ENCODE measurements at places on chromosomes 1 and 21.

GRCh38 chr1:155043301-155043702 is 7.8 kb upstream of the ADAM15 start:
- no peak for DNase-seq

DNA sequence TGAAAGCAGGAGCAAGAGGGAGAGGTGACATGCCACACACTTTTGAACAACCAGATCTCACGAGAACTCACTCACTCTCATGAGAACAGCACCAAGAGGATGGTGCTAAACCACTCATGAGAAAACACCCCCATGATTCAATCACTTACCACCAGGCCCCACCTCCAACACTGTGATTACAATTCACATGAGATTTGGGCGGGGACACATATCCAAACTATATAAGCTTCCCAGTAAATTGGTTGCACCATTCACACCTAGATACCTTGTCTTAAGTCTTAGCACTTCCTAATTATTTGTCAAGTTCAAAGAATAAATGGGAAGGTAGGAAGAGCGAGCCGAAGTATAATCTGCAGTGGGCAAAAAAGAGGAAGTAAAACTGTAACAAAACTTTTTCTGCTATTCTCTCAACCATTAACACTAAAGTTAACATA is 34.3 kb downstream of the AMY1C start:
- DNase-seq, result no peak

GRCh38 chr1:153831026-153831425 is 55.8 kb downstream of the SLC27A3 start:
- no peak for DNase-seq

GRCh38 chr1:206921772-206922265 is at the start of gene FCMR:
FCMR (minus strand) TSS chr1:206921941; CDS start chr1:206921854, 87 bp downstream.
- DNase-seq, result no peak

GRCh38 chr1:183887826-183888819 is 83.2 kb downstream of the RGL1 start:
- no peak for DNase-seq

GRCh38 chr1:87939444-87939843 is 610.8 kb downstream of the LMO4 start:
- no peak for DNase-seq

GRCh38 chr1:10882069-10882468 is 85.6 kb upstream of the CASZ1 start:
- no peak for DNase-seq

DNA sequence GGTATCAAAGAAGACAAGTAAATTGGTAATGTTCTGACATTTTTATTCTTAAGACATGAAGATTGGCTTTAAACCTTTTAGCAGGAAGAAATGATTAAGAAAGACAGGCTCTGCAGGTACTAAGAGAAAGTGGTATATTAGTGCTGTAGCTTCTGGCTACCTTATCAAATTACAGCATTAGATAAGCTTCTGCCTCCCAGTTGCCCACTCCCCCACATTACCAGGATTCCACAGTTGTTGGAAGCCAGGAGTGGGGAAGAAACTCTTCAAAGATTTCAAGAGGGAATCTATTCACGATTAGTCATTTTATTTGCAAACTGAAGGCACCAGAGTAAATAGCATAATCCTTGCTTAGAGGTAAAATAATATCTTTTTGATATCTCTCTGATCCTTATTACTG is 274.9 kb downstream of the LMO4 start:
- DNase-seq, result no peak

- no peak for DNase-seq
Measured at GRCh38 chr1:76562292-76562691, 305.0 kb upstream of the ST6GALNAC5 start.

GRCh38 chr1:39165049-39165448 is 39.4 kb upstream of the MACF1 start:
- no peak for DNase-seq

GRCh38 chr1:35564037-35564883 is 6.7 kb downstream of the NCDN start:
- DNase-seq, result no peak

DNA sequence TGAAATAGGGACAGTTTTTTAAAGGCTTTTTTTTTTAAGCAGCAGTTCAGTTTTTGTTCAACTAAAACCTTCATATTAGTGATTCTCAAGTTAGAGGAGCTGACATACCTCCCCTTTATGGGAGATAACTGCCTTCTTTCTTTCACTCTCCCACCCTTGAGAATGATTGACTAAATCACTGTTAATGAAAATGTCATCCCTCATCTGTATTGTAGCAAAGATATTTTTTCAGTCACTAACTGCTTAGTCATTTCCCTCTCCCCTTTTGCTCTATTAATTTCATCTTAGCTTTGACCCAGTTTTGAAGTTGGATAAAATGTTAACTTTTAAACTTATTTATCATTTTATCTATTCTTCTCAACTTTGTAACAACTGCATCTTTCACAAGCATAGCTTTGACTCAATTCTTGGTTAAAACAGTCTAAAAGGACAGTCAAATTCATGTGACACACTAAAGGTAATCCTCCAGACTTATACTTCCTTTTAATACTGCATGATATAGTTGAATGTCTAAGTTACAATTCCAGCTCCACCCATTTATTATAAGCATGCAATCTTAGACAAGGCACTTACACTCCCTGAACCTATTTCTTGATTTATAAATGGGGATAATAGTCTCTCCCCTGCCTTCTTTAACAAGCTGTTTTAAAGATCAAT is 17.1 kb downstream of the CAPZA1 start:
- no peak for DNase-seq

DNA sequence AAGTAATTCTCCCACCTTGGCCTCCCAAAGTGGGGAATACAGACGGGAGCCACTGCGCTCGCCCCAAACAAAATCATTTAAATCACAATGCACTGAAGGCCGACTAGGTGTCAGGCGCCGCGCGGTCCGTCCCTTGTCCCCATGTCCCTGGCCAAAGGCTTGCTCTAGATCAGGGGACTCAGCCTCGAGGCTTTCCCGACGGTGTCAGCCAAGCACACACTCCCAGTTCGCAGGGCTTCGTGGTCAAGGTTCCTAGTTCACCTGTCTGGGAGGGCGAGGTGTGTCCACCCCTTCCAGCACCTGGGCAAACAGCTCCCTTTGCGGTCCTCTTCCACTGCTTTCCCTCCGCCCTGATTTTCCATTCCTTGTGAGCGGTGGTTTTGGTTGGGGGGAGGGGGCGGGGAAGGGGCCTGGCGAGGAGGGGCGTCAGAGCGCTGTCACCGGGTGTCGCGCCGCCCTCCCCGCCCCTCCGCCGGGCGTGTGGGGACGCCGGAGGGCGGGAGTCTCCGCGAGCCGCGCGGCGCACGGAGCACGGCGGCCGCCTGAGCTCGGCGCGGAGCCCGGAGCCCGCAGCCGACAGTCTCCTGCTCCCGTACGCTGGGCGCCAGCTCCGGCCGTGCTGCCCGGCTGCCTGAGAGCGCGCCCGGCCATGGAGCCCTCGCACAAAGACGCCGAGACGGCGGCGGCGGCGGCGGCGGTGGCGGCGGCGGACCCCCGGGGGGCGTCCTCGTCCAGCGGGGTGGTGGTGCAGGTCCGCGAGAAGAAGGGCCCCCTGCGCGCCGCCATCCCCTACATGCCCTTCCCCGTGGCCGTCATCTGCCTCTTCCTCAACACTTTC is at the start of gene STUM:
STUM (plus strand) TSS at position 509 of the 838 bp plus-strand sequence; CDS start at position 650, 141 bp downstream.
- DNase-seq, result peak; percentile 57

DNA sequence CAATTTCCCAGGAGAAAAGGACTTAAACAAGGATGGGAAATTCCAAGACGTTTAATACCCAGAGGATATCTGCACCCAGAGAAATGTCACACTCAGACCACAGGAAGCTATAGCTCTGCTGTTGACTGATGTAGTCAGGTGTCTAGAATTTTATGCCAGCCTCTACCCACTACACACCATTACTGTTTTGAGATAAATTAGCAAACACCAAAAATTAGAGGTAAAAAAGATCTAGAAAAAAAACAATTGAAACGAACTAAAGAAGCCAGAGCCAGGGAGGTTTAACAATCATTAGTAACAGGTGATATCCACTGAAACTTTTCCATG is 519.9 kb downstream of the SMYD3 start:
- DNase-seq, result no peak

DNA sequence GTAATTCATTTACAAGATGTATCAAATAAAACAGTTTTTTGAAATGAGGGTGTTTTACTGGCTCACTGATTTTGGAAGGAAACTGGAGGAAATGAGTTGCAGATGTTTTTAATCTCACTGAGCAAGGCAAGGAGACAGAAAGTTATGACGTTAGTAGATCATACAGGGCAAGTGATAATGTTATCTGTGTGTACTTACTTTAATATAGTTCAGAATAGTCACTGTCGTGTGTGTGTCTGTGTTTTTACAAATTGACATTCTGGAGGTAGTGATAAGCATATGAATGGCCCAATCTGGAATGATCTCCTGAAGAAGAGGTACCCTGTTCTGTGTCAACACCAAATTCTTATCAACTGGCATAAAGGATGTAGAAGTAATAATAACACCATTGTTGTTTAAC is 1.9 kb upstream of the GBP4 start:
- DNase-seq, result no peak

GRCh38 chr1:43986712-43987111 is 4.7 kb upstream of the CCDC24 start:
- no peak for DNase-seq

GRCh38 chr1:196607981-196608380 is 259 bp downstream of the KCNT2 start:
- no peak for DNase-seq

GRCh38 chr21:26814386-26814785 is 30.8 kb downstream of the ADAMTS1 start:
- DNase-seq, result no peak

DNA sequence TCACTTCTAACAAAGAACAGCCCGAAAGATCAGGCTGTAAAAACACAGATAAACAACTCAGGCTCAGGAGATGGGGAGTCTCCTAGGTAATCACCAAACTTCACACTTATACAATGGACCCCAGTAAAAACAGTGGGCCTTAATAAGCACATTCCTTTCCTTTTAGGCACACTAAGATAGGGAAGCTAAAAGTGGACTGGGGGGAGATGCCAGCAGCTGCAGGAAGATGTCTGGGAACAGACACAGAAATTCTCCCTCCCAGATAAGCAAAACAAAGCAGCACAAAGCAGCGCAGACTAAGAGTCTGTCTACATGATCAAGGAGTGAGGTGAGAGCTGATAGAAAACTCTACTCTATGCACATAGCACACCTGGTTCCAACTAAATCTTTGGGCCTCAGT is 29.0 kb upstream of the CTBS start:
- no peak for DNase-seq

GRCh38 chr1:51093581-51093980 is 8.4 kb upstream of the C1orf185 start:
- no peak for DNase-seq

GRCh38 chr1:164417016-164417704 is 141.8 kb upstream of the PBX1 start:
- DNase-seq, result no peak

- DNase-seq, result no peak
Measured at GRCh38 chr21:38982096-38982495, 176.4 kb downstream of the ETS2 start.

DNA sequence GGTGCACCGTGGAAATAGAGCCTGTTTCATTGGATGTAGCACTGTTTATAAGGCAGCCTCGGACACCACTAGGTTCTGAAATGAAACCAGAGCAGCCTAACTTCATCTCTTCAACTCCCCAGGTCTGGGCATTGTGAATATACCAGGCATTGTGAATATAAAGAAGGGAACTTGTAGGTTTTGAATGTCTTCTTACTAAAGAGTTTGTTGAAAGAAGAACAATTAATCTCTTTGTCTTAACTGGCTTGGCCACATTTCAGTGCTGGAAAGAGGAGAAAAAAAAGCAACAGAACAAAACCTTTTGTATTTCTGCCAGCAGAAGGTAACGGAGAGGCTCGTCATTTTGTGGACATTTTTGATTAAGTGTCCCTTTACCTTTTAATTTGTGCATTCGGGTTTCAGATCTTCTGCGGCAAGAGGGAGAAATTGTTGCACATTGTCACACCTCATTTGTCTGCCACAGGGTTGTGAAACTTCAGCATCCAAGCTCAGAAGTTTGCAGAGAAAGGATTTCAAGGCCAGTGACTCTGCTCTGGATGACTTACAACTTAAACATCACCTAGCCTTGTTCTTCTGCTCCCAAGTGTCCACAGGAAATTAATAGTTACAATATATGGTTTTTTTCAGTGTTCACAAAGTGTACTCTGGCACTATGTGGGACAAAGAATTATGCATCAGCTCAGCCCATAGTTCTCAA is 158.3 kb downstream of the KAZN start:
- DNase-seq, result peak; percentile 50

GRCh38 chr1:91487469-91487868 is 13.2 kb upstream of the CDC7 start:
- no peak for DNase-seq

All from right kidney (tissue), 9 donors.